ENCODE measurements at places on chromosomes 4 and X.

DNA sequence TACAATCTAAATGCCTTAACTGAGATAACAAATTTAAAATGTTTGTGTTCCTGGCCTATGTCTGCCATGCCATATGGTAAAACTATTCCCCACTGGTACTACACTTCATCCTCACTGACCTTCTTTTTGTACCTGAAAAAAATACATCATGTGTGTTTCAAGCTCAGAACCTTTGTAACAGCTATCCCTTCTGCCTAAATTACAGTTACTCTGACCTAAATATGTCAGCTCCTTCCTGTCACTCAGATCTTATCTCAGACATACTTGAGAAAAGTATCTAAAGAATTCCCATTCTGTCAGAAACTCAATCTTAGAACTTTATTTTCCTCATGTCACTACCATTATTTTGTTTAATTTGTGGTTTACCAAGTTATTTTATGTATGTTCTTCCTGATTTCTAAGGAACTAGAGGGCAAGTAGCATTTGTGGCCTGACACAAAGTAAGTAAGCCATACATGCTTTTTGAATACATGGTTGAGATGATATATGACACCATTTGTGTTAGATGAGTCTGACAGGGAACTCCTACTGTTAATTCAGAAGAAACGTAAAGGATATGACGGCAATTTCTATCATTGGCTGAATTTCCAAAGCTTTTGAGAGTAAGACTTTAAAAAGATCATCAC, 456.5 kb upstream of the NDST3 start:
- DNase-seq: peak; percentile 17

- no peak for DNase-seq
Observed at GRCh38 chr4:144970597-144970996, 127.4 kb downstream of the ANAPC10 start.

- no peak for DNase-seq
Observed at GRCh38 chr4:53527326-53527725, 64.0 kb downstream of the LNX1 start.

GRCh38 chr4:52627876-52628275, 31.2 kb downstream of the USP46 start:
- no peak for DNase-seq

DNA sequence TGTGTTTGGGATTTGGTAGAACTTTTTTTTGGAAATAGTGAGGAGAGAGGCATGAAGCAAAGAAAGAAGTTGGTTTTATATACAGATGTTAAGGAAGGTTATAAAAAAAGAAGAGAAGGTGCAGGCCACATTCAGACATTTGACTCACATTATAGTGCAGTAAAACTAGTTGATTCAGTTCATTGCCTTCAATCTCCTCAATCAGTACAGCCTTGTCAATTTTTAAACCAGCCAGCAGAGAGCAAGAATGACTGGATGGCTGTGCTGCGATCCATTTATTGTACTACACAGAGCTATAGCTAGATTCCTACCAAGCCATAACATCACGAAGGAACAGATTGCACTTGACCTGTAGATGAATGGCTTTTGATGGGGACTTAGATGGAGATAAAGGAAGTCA, 79.7 kb upstream of the LSM6 start:
- no peak for DNase-seq

GRCh38 chr4:110628663-110629213, 5.9 kb upstream of the PITX2 start:
- no peak for DNase-seq

DNA sequence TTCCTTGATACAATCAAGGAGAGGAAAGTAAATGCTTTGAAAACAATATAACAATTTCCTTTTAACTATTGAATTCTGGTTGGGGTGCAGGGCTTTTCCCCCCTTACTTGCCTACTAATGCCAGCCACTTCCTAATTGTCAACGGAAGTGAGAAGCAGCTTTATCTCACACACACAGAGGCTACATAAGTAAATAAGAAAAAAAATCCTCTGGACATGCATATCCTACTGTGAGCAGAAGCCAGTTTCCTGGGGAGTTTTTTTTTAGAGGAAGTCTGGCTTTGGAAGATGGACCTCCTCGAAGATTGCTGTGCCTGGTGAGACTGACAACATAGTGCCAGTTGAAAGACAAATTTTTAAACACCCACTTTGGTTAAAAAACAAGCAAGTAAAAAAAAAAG, 180.6 kb downstream of the OPHN1 start:
- DNase-seq: no peak

DNA sequence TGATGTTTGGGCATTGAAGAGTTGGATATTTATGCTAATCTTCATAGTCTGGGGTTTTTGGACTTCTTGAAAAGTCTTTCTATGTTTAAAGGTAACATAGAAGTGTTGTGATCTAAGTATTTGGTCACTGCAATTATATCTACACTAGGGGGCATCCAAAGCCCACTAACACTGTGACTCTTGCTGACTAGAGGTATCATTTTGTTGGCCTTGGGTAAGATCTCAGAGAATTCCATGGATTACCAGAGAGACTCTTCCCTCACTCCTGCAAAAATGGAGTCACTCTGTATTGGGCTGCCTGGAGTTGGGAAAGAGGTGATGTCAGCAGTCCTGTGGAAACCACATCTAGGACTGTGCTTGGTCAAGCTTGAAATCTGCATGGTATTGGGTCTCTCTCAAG, 1077.6 kb downstream of the FAM133A start:
- DNase-seq: no peak

DNA sequence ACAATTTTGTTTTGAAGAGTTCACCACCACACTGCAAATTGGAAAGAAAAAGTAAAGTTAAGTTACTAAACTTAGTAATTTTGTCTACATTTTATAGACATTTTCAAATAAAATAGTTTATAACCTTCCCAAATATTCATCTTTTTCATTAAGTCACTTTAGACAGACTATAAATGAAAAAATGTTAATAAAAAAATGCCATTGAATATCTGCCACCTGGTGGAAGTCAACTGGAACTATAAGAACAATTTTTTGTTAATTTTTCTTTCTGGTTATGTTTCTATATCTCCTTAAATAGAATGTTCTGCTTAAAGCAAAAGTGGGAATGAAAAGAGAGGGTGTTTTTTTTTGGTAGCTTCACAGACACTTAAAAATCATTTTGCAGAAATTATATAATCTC, 534.4 kb upstream of the PCDH10 start:
- DNase-seq: no peak

GRCh38 chrX:118978451-118978850, 4.0 kb downstream of the LONRF3 start:
- no peak for DNase-seq

All from putamen (tissue), 1 donor.